ENCODE measurements at places on chromosomes 2 and 18.

- DNase-seq: no peak
These were observed 94.1 kb downstream of the GBX2 start for GRCh38 chr2:236073867-236074655.

- DNase-seq: no peak
These were observed 198.3 kb downstream of the PIEZO2 start for GRCh38 chr18:10950876-10951630.

DNA sequence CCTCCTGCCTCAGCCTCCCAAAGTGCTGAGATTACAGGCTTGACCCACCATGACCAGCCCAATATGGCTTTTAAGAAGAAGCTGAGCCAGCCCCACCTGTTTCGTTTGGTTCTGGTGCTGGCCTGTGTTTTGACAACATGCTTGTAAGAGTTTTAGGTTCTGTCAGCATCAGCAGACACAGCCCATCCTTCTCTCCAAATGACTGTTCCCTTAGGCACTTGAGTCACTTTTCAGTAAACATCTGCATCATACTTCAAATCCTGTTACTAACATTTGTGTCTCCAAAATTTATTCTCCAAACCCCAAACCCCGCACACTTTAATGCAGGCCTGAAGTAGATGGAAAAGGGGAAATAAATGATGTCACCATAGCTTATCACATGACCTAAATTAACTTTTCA, 1118.5 kb downstream of the TSN start:
- DNase-seq: no peak

DNA sequence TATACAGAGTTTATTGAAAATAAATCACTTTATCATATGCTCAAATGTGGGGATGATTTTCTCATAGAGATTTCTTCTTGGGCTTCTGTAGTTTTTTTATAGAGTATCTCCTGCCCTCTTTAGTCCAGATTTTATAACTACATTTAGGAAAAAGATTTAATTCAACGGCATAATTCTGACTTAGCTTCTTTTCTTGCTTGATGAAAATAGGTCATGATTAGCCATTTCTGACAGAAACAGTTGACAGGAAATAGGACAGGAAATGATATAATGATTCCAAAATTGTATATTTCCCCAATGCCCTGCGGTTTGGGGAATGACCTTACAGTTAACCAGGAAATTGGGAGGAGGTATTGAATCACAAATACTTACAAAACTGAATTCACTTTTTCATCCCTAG, 1531.9 kb upstream of the ACVR2A start:
- no peak for DNase-seq

- no peak for DNase-seq
These were observed 1137.3 kb upstream of the ZEB2 start for GRCh38 chr2:145657265-145657664.

- no peak for DNase-seq
These were observed 569.8 kb upstream of the NRXN1 start for GRCh38 chr2:51601706-51602105.

DNA sequence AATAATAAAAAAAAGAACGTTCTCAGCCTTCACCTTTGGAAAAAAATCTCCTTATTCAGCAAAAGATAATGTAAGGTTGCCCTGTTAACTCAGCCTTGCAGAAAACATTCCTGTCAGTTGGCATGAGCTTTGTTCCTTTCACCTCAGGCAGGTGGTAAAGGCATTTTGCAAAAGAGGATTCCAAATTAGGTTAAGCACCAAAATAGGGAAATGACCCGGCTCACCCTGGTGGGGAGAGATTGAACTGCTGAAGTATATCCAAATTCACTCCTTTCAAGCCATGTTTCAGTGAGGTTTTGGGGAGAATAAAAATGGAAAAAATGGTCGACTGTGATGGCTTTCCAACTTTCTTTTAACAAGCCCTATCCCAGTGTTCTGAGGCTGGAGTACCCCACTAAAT, 1988.8 kb upstream of the PIK3C3 start:
- no peak for DNase-seq

GRCh38 chr18:356778-357177, 88.9 kb upstream of the THOC1 start:
- no peak for DNase-seq

DNA sequence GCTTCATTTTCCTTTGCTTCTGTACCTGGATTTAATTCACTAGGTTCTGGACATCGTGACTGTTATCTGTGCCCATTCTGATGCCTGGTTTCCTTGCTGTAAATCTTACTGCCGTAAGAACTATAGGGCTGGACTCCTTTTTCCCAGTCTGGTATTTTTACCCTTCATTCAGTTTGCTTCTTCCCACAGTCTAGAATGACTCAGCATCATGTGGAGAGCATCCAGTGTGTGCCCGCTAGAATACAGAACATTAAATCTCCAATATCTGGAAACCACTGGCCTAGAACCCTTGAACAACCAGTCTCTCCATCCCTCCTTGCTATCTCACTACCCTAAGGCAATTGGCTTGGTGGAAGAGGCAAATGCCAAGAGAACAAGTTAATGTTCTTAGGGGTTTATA, 1075.4 kb upstream of the ZEB2 start:
- no peak for DNase-seq

- no peak for DNase-seq
These were observed 59.9 kb upstream of the PEX13 start for GRCh38 chr2:60957643-60958042.
